ENCODE measurements at places on chromosomes 6 and 20. TPM values are rescaled to one million over a fixed set of nuclear protein-coding genes. Genes with fewer than 3 reads are reported as not detected.

Gene DUSP15
- 1.4 TPM for total RNA-seq

Gene ARFGAP1
- 72.6 TPM for total RNA-seq

Gene TNFRSF6B
- 0.93 TPM for total RNA-seq

Gene MMP24OS
- total RNA-seq = 53.3 TPM

Gene LHFPL5
- total RNA-seq = 0.12 TPM

Gene KIFC1
- total RNA-seq = 36.9 TPM

Gene SAMD3
- not detected for total RNA-seq

Gene SYTL3
- total RNA-seq = 1.5 TPM

Gene BPIFA1
- total RNA-seq = not detected

Gene TULP1
- total RNA-seq = not detected

Gene UNC5CL
- 0.47 TPM for total RNA-seq

Gene LPIN3
- total RNA-seq = 14.3 TPM

Gene ZGPAT
- total RNA-seq = 25.0 TPM

Gene ERVFRD-1
- total RNA-seq = not detected

Gene ULBP1
- 0.75 TPM for total RNA-seq

Gene ARMH2
- not detected for total RNA-seq

Gene PRND
- total RNA-seq = not detected

Gene OR2B6
- not detected for total RNA-seq

Gene SLC25A27
- total RNA-seq = 0.83 TPM

Gene F13A1
- total RNA-seq = not detected

Gene CNBD2
- 5.9 TPM for total RNA-seq

Gene SLC22A23
- 9.1 TPM for total RNA-seq

Gene DHX16
- 27.0 TPM for total RNA-seq

Gene CLVS2
- 0.25 TPM for total RNA-seq

Gene PSORS1C1
- total RNA-seq = 4.2 TPM

Data from A549 treated with Mapracorat at 1 μM for 4 hours (cell line).